DMS 273 treated with DMSO at 0.1 percent for 48 hours (cell line): ENCODE measurements at places on chromosomes 7 and 10.

DNA sequence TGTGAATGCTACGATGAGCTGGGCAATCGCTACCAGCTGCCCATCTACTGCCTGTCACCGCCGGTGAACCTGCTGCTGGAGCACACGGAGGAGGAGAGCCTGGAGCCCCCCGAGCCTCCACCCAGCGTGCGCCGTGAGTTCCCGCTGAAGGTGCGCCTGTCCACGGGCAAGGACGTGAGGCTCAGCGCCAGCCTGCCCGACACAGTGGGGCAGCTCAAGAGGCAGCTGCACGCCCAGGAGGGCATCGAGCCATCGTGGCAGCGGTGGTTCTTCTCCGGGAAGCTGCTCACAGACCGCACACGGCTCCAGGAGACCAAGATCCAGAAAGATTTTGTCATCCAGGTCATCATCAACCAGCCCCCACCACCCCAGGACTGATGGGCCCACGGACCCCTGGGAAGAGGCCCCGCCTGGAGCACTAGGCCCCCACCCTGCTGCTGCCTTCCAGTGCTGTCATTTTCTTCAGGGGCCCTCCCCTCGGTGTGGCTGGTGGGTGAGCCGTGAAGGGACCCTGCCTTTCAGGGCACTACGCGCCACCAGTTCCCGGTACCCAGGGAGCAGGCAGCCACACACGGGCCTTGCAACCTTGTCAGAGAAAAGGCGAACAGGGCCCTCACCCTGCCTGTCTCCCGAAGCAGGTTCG is 2.3 kb upstream of the ANKRD2 start:
- DNase-seq: no peak

GRCh38 chr7:28813243-28813962 is 144.7 kb downstream of the TRIL start:
- DNase-seq: peak; percentile 99

DNA sequence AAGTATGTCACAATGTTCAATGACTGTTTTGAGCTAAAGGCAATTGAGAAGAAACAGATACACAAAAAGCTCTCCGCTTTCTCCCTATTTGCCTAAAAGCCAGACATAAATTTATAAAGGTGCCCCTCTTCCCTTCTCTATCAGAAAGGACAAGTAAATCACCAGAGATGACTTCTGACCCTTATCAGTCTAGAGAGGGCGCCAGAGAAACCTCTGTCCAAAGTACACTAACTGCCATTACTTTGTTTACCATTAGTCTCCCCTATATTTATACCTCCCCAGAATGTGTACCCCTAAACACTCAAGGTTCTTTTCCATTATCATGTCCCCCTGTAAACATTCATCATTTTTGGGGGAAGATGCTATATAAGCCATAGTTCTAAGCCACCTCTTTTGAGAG is 49.3 kb downstream of the TPK1 start:
- no peak for DNase-seq

DNA sequence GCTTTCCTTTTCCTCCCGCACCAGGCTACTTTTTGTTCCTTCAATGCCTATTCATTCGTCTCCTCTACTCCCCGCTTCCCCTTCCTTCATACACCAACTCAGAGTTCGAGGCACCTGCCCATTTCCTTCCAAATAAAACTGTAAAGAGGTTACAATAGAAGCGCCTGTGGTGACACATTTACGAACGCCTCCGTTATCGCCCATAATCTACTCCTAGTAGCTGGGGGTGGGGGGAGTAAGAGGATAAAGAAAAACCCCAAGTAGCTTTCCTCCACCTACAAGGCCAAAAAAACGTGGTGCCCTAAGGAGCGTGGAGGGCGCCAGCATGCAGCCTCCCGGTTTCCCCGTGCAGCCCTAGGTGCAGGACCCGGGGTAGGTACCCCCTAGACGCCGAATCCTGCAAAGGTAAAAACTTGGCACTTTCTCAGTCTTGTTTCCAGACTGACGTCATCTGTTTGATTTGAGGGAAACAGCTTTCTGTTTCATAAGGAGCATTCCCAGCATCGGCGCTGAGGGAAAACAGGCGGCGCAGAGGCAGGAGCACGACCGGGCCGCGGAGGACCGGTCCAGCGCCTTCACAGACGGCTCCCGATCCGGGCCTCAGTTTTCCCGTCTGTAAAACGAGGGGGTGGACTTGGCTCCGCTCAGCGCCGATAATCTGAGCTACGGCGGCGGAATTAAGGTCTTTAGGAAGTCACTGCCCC is 922 bp downstream of the PPA1 start:
- no peak for DNase-seq

DNA sequence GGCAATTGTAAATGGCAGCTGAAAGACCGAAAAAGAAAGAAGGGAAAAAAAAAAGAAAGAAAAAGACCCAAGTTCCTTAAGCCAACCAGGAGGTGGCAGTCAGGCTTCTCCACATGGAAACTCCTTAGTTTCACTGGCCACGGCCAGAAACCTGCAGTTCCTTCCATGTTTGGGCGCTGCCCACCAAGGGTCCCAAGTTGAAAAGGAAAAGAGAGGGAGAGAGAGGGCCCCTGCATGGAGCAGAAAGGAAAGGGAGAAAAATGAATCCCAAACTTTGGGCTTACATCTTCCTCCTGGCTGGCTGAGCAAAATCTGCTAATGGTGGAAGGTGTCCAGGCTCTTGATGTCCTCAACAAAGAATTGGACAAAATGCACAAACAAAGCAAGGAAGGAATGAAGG is 31.8 kb upstream of the ABCA13 start:
- DNase-seq: no peak

- no peak for DNase-seq
These were observed 4.2 kb downstream of the VSTM2A start for GRCh38 chr7:54546081-54546985.
